ENCODE measurements at places on chromosomes 2 and 18.

GRCh38 chr2:118878531-118879149, 31.2 kb upstream of the EN1 start:
- DNase-seq = no peak

DNA sequence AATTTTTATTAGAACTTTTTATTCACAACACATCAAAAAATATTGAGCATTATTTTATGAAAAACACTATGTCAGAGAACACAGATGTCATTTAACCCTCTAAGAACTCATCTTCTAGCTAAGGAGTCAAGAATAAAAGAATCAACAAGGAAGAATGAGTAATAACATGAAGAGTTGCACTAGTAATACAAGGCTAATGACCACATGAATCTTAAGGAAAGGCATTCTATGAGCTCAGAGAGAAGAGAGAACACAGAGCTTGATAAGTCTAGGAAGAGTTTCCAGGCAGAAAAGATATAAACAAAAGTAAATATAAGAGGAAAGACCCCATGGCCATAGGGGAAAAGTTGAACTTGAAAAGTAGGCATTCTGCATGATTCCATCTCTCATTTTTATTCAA, 166.5 kb downstream of the MAIP1 start:
- DNase-seq = no peak

GRCh38 chr18:49768051-49768391, 45.3 kb downstream of the ACAA2 start:
- peak; percentile 70 for DNase-seq

DNA sequence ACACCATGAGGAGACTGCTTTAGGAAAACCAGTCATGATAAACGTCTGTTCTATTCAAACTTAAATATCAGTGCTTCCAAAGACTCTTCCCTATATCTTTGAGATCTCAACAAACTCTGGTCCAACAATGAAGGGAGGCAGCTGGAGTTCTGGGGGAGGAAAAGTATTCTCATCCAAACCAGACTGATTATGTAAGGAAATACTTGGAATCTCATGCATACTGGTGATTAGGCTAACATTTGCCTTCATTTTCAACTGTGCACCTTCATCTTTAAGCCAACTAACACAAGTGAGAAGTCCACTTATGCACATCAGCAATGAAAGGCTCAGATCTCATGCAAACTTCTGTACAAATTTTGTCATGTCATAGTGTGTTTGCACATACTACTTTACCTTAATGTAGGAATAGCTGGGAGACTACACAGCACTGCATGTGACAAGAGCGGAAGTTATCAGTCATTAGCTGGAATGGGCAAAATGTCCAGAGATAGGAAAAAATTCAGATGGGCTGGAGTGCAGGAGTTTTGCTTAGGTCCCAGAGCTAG, 67.5 kb upstream of the STK17B start:
- DNase-seq = no peak

DNA sequence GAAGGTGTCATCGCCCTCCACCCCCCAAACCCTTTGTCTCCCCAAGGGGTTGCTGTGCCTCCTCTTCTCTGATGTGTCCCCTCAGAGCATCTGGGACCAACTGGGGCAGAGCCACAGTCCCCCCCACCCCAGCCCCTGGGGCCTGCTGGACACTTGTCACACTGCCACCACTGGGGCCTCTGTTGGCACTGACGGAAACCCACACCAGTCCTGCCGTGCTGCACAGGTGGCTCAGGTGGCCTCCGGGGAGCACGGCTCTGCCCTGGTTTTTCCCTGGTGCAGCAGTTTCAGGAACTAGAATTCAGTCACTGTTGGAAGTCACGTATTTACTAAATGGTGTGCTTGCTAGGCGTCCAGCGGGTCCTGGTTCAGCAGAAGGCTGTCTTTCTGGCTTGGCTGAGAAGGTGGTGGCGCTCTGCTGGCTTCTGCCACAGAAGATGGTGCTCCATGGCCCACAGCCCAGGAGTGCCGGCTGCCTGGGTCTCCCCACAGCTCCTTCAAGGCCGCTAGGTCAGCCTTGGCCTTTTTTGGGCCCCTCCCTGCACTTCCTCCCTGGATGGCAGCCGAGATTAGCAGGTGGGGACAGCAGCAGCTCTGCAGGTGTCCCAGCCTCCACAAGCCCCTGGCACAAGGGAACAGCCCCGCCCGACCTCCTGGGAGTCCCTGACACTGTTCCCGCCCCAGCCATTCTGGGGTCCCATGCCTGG, 18.6 kb upstream of the KLHL30 start:
- no peak for DNase-seq

GRCh38 chr2:239307921-239308613, 92.8 kb downstream of the HDAC4 start:
- peak; percentile 7 for DNase-seq

- peak; percentile 25 for DNase-seq
Measured at GRCh38 chr2:144162652-144163051, 357.3 kb downstream of the ZEB2 start.

DNA sequence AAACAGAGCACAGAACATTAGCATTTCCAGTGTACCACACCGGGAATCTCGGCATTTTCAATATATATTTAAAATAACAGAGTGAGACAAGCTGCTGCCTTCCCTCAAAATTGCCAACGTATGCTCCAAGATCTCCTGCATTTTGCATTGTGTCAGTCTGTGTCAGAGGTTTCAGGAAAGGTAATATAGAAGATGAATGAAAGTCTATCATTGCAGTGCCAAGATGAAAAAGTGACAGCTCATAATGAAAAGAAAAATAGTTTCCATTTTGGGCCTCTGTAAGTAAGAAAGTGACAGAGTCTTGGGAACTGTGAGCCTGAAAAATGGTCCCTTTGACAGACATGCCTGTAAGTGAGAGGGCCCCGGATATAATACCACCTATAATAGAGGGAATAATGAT, 297.8 kb upstream of the PIK3C3 start:
- no peak for DNase-seq

- no peak for DNase-seq
Measured at GRCh38 chr18:67733088-67733487, 216.6 kb upstream of the DSEL start.

DNA sequence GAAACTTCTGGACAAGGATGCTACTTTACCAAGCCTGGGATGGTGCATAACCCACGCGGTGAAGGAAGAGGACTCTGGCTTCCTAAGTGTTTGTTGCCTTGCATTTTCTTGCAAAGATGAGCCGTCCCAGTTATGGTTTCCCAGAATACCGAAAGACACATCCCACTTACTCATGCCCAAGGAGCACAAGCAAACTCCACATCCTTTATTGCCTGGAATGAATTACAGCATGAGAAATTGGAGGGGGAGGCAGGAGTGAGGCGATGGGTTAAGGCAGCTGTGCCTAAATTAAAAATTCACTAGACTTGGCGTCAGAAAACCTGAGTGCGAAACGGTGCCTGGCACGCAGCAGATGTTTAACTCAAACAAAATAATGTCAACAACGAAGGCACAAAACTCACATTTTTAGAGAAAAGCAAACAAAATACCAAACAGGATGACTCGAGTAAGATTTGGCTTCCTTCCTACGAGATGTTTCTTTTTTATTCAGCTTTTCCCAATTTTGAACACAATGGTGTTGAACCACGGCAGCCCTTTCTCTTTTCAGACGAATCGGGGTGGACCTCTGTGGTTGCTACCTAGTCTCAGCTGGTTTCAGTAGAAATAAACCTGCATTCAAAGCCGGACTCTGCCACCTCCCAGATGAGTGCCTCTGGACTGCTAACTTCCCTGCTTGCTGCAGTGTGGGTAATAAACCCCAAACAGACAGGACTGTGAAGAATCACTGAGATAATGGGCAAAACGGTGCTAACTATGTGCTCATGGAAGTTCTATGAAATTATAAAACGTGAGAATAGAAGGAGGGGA, 100.3 kb upstream of the NCK2 start:
- no peak for DNase-seq

DNA sequence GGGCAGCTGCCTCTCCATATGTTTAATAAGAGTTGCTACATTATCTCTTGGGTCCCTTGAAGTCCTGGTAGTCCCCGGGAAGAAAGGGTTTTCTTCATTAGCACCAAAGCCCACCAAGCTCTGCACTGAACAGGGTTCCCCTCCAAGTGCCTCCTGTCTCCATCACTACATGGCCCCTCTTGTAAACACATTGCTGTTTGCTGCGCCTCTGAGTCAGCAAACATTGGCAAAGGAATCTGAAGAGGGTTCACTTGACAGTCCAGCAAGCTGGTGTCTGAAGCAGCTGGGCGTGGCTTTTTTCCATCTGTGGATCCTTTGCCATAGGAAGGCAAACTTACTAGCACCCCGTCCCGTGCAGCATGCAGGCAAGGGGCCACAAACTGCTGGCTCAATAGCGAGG, 82.8 kb downstream of the TEX51 start:
- no peak for DNase-seq

DNA sequence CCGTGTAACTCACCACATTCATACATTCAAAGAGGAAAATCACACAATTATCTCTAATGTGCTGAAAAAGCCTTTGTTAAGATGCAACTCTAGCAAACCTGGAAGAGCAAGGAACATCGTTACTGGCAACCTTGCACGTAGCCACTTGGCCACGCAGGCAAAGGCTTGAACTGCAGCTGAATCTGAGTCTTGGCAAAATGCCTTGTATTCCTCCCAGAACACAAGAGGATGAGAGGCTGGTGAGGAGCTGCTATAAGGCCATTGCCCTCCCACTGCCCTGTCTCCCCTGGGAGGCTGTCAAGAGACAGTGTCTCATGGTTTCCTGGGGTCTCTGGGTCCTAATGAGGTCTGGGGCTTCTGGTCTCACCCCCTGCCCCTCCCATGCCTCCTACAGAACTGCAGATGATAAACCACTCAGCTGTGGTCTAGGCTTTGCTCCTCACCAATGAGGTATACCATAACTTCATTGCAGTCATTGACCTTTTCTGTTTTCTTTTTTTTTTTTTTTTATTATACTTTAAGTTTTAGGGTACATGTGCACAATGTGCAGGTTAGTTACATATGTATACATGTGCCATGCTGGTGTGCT, 141.4 kb downstream of the SPP2 start:
- no peak for DNase-seq

DNA sequence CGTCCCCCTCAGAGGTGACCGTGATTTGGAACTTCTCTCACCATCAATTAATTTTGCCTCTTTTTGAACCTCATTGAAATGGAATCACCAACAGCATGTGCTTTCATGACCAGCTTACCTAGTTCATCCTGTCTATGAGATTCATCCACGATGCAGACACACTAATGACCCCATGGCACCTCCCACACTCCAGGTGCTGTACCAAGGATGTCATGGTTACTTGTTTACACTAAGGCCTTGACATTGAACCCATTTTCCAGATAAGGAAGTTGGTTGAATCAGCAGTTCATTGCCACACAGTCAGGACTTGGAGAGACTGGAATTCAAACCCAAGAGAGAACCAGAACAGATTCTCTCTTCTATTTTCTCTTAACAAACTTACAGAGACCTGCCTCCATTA, 139.0 kb downstream of the ZFP36L2 start:
- DNase-seq = no peak

DNA sequence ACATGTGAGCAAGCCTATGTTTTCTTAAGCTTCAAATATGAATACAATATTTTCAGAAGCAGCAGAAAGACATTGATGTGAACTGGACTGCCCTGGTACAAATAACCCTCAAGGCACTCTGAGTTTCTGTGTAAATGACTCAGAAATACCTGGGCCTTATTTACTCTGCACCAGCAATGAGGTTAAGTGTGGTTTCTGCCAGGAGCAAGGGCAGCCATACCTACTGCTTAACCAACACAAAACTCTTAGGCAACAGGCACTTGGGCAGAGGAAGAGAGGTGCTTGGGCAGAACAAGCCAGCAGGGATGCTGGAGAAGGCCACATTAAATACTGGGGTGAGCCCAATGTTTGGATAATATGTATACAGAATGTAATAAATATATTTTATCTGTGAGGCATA, 29.4 kb upstream of the ARL5A start:
- DNase-seq = no peak

DNA sequence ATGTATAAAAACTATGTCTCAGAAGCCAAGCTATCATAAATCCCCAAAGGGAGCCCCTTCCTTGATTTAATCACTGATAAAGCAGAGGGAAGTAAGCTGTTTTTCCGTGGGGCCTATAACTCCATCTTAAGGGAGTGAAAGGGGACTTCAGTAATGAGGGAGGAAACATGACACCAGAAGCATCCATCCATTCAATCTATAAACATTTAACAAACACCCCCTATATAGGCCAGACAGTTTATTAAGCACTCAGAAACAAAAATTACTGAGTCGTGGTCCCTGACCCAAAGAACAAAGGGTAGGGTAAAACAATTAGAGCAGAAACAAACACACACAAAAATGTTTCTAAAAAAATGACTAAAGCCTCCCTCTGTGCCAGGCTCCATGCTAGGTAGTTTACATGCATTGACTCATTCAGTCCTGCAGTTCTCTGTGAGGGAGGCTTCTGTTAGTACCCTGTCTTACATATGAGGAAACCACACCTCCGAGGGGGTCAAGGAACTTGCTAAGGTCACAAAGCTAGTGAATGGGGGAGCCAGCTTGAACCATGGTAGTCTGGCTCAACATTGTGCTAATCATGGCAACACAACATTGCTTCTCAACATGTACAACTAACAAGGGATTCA, 472.1 kb downstream of the CDH2 start:
- DNase-seq = no peak

GRCh38 chr18:5294457-5295230, 882 bp downstream of the ZBTB14 start:
- peak; percentile 73 for DNase-seq

DNA sequence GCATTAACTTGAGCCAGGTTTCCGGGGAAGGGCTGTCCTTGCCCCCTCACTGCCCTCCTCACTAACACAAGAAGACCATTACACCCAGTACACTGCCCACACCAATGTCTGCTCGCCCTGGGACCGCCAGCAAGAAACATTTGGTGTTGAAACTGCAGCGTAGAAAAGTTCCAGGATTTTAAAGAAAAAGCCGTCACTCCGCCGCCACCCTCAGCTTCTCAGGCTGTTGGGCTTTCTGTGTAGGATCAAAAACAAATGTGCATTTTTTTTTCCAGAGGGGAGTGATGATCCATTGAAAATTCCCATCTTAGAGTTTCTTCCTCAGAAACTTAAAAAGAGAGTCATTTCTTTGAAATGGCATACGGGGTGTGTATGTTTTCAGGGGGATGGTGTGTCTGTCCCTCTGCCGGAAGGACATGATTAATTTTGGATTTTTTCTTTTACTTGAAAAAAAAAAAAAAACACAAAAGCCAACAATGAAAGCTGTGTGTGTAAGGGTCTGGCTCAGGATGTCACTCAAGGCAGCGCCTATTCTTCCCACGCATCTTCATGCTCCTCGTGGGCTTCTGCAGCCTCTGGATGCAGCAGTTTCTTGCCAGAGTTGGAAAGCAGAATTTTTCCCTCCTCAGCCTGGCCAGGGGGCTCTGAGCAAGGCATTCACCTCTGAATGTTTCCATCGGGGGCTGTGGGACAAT, 184.9 kb downstream of the GLI2 start:
- no peak for DNase-seq

DNA sequence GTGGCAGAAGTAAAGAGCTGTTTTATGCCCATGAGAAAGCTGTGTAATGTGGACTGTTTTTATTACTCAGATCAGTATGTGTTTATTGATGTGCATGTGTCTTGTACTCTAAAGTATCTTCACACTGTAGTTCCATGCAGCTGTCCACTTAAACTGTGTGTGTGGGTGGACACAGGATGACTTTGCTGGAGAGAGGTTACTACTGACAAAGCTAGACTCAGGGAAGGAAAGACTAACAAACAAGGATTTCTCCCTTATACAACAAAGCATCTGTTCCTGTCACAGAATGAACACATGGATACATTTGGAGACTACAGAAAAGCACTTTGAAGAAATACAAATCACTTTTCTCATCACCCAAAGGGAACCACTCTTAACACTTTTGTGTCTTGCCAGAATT, 10.0 kb downstream of the FHOD3 start:
- DNase-seq = no peak

- peak; percentile 37 for DNase-seq
Measured at GRCh38 chr18:25832001-25832604, 258.3 kb downstream of the SS18 start.

- no peak for DNase-seq
Measured at GRCh38 chr2:99975386-99975785, 167.0 kb downstream of the AFF3 start.

Data from transverse colon (tissue), 4 donors.